Inflammatory macrophage treated with lipopolysaccharide for 1 hour (primary cell): ENCODE measurements at places on chromosomes 13 and 19.

- DNase-seq: no peak
These were observed 68.6 kb downstream of the CELF5 start for GRCh38 chr19:3292958-3293529.

GRCh38 chr13:45817833-45818232 lies 33.7 kb downstream of the SIAH3 start:
- no peak for DNase-seq

DNA sequence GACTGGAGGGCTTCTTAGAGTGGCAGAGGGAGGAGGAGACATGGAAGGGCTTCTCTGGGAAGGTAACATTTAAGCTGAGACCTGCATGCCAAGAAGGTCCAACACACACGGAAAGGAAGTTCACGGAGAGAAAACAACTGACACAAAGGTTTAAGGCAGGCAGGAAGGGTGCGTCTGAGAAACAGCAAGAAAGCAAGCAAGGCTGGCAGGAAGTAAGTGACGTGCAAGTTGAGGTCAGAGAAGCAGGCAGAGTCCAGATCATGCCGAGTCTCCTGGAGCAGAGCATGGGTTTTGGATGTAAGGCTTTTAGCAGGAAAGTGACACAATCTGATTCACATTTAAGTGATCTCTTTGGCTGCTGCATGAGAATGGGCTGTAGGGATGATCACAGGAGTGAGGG lies 60.5 kb downstream of the ATP7B start:
- DNase-seq: no peak

- no peak for DNase-seq
These were observed 4.6 kb downstream of the RGL3 start for GRCh38 chr19:11414544-11414943.

DNA sequence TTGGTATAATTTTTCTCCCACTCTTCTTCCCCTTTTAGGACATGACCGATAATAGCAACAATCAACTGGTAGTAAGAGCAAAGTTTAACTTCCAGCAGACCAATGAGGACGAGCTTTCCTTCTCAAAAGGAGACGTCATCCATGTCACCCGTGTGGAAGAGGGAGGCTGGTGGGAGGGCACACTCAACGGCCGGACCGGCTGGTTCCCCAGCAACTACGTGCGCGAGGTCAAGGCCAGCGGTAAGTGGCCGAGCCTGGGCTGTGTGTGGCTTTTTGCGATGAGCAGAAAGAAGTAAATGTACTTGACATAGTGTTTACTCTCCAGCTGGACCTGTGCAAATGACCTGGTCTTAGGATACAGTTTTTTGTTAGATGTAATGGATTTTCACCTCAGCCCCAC lies 102.5 kb downstream of the ARHGEF7 start:
- peak; percentile 22 for DNase-seq

- no peak for DNase-seq
These were observed 350.6 kb downstream of the NDFIP2 start for GRCh38 chr13:79831556-79831955.

DNA sequence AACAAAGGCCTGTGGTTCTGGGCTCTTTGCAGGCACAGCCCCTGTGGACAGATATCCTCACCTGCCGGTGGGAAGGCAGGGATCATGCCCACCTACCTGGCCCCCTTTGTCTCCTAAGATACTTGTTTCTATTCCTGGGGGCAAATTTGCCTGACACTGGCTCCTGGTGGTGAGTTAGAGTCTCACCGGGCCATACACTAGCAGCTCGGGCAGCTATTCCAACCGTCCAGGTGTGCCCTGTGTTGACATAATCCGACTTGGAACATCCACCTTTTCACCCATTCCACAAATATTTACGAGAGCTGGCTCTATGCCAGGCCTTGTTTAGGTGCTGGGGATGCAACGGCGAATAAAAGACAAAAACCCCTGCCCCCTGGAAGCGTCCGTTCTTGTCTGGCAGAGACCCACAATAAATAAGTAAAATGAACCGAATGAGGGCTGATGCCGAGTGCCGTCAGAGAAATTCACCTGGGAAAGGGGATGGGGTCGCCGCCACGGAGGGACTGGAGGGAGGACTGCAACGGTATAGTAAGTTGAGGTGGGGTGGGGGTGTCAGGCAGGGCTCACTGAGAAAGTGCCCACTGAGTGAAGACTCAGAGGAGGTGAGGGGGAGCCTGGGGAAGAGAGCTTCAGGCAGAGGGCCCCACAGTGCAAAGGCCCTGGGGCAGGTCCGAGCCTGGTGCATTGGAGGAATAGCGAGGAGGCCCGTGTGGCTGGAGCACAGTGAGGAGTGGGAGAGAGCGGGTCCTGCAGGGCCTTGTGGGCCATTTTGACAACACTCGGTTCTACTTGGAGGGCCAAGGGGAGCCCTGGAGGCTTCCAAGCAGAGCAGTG lies 43.2 kb upstream of the RANBP3 start:
- DNase-seq: no peak

DNA sequence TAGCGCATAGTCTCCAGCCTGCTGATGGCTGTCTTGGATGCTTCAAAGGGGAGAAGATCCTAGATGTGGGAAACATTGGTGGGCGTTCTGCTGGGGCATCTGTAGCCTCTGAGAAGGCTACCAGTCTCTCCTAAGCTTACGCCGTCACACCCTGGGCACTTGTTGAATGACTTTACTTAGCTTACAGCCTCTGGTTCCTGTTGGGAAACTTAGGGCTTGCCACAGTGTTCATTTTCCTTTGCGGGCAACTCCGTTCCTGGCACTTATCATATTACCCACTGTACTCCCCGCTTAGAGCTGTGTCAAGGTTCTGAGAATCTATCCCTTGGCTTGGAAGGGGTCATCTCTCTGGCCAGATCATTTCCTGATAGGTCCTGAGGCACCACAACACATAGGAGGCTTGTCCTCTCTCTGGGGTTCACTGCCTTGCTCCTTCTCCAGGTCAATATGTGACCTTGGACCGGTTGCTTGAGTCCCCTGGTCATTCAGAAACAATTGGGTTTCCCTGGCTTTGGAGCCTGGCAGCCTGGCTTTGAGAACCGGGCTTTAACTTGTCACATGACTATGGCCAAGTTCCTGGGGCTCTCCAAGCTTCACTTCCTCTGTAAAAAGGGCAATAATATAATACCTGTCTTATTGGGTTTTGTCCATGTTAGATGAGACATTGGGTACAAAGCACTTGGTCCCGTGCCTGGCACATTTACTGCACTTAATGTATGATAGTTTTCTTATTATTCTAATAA lies 20.5 kb upstream of the ALOX5AP start:
- DNase-seq: peak; percentile 92

GRCh38 chr13:79287939-79288795 lies 117.9 kb downstream of the RBM26 start:
- no peak for DNase-seq

DNA sequence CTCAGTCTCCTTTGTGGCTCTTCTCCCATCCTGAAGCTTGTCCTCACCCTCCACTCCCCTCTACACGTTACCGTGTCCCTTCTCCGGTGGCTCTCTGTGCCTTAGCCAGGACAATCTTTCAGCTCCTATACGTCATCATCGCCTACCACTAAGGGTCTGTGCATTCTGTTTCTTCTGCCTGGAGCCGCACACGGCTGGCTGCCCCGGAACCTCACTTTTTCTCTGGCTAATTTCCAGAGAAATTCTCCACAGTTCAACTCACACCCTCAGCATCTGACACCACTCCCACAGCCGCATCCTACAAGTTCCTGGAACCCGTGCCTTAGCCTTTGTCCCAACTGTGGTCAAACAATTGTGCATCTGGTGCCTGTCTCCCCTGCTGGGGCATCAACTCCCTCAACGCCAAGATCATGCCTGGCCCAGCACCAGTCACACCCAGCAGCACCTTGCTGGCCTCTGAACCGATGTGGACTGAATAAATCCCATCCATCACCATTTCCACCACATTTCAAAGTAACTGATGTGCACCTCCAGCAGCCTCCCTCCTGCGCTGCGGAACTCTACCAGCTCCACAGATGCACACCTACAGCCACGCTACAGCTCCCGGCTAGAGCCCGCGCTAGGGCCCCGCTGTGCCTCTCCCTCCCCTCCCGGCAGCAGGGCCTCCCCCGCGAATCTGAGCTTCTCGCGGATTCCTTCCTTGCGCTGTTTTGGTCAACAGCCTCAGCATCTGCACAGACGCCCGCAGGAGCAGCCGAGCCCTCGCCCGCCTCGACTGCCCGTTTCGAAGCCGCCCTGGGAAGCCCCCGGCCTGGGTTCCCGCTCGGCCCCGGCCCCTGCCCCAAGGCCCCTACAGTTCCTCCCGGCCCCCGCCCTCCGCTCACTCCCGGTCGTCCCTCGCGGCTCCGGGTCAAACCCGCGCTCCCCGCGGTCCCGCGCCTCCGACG lies 689 bp downstream of the DCUN1D2 start:
- no peak for DNase-seq

DNA sequence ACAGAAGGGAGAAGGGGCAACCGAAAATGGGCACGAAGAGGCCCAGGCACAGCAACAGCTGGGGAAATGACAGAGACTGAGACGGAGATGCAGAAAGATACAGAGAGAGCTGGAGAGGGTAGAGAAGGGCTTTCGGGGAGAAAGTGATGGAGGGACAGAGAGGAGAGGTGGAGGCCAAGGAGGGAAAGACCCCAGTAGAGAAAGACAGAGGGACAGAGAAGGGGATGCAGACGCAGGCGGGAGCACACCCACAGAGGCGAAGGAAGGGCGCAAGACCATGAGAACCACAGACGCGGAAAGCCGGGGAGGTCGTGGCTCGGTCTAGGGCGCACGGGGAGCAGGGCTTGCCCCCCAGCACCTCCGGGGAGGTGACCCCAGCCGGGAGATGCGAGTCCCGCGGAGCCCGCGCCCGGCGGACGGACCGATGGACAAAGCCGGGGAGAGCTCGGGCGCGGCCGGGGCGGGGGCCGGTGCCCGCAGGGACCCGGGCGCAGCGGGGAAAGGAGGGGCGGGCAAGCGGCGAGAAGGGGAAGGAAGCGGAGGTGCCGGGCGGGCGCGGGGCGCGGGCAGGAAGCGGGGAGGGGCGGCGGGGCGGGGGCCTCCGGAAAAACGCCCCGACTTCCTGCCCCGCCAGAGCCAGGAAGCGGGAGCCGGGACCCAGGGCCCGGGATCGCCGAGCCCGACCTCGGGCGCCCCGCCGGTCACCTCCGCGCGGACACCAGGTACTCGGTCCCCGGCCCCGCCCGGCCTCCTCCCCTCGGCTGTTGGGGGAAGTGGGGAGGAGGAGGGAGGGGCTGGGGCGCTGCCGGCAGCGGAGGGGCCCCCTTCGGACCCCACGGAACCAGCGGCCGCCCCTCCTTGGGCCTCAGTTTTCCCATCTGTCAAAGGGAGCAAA lies at the start of gene ARHGEF1:
TSS of gene ARHGEF1 (plus strand) at position 617 of the 895 bp plus-strand sequence. CDS start 4,899 bp downstream, outside the sequence.
- DNase-seq: peak; percentile 32

GRCh38 chr19:40335855-40336600 lies 12.2 kb downstream of the C19orf47 start:
- DNase-seq: no peak

GRCh38 chr13:49098771-49099512 lies 121.2 kb upstream of the MLNR start:
- peak; percentile 48 for DNase-seq

DNA sequence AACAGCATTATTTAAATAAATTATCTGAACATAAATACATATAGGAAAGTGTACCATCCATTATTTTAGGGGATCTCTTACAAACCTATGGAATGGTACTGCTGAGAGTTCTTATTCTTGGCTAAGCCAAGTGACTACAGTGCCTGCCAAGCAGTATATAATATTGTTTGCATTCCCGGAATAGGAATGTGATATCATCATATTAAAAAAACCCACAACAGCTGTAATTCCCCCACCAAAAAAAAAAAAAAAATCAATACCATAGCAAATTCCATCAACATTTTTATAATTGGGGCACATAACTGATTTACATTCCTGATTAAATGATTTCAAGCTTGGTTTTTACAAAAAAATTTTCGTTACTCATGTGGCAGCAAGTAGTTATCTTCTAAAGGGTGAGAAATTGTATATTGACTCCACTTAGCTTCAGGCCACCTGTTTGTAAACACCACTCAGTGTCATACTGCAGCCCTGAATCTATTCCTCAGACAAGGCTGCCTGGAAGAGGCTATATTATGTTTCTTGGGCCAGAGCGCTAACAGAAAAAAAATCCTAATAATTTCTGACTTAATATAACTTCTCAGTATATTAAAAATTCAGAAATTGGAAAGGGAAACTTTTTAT lies 278.1 kb downstream of the DNAJC15 start:
- no peak for DNase-seq

GRCh38 chr13:36346222-36347083 lies at the start of gene SPART:
Gene SPART (minus strand): TSS chr13:36346394. CDS start chr13:36335830, 10,564 bp downstream.
- DNase-seq: peak; percentile 94

DNA sequence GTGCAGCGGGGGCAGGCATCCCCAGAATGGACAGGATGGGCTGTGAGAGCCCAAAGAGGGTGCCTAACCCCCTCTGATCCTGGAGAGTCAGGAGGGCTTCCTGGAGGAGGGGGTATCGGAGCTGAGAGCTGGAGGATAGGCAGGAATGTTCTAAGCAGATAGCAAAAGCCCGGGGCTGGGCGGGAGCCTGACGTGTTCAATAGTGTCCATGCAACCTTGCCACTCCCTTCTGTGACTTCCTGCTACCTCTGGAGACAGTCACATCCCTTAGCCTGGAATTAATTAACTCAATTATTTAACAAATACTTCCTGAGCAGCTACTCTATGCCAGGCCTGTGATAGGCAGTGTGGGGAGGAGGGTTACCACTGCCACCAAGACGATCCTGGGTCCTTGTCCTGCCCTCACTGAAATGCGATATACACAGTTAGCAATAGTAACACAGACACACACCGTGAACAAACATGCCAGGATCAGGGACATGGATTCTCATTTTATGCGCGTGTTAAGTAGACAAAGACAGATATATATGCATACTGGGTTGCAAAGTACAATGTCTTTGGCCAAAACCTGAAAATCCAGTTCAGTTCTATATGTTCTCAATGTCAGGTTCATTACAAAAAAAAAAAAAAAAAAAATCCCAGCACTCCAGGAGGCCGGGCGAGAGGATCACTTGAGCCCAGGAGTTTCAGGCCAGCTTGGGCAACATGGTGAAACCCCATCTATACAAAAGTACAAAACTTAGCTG lies 10.7 kb downstream of the AP2S1 start:
- DNase-seq: no peak

GRCh38 chr13:78606471-78607408 lies 3.4 kb upstream of the POU4F1 start:
- no peak for DNase-seq

DNA sequence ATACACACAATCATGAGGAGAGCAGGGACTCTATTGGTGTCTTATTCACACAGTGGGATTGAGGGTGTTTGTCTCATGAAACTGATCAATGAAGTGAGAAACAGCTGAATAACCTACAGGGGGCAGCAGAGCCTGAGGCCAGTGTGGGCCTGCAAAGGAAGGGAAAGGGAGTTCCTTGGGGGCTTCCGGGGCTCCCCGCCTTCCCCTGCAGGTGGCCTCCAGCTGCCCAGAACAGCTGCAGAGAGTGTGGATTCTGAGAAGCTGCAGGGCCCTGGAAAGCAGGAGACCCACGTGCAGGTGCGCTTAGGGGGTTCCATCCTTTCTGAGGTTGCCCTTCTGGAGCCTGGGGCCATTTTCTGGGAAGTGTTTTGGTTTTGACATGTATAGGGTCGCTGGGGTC lies 20.1 kb downstream of the ZNF763 start:
- no peak for DNase-seq

DNA sequence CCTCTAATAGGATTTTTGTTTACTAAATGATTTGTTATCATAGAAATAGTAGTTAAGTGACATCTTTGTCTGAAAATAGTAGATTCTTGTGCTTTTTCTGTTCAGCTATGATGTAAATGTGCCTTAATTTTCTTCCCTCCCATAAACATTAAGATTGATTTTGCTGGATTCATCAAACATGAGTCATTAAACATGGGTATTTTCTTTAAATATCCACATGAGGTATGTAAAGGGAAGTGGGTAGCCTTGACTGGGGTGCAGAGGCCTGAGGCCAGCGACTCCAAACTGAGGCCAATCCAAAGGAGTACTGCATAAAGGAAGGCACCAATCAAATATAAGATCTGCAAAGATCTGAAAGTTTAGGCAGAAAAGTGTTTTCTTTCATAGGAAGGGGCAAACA lies 3.7 kb downstream of the ZNF136 start:
- peak; percentile 10 for DNase-seq
